ENCODE measurements at places on chromosomes 6 and 20.

- DNase-seq = no peak
Observed at GRCh38 chr20:54122681-54123586, 50.9 kb downstream of the CYP24A1 start.

DNA sequence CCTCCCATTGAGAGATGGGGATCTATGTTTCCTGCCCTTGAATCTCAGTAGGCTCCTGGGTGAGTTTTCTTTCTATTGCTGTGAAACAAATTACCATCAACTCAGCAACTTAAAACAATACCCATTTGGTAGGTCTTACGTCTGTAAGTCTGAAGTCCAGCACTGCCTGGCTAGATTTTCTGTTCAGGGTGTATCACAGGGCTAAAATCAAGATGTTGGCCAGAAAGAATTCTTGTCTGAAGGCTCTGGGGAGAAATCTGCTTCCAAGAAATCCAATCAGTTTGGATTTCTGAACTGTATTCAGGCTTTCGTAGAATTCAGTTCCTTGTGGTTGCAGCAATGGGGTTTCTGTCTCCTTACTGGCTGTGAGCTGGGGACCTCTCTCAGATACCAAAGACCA, 99.6 kb upstream of the SLC24A3 start:
- DNase-seq = no peak

DNA sequence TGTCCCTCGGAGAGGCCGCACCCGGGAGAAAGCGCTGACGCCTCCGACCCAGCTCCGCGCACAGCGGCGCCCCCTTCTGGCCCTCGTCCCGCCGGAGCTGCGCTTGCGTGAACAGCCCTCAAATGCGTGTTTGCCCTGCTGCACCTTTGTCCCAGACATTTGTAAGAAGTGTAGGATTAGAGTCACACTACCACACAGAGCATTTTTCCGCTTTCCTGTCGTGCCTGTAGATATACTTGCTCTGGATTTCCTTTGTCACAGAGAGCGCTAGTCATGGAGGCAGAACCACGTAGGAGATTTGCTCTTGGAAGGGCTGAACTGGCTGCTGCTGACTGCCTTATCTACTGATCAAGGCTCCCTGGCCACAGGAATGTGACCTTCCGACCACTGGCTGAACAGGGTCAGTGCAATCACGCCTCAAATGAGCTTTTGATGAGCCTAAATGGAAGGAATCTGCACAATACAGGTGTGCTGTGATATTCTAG, 62.3 kb downstream of the PAX1 start:
- DNase-seq = peak; percentile 3

- no peak for DNase-seq
Observed at GRCh38 chr6:92690997-92691599, 728.3 kb downstream of the EPHA7 start.

DNA sequence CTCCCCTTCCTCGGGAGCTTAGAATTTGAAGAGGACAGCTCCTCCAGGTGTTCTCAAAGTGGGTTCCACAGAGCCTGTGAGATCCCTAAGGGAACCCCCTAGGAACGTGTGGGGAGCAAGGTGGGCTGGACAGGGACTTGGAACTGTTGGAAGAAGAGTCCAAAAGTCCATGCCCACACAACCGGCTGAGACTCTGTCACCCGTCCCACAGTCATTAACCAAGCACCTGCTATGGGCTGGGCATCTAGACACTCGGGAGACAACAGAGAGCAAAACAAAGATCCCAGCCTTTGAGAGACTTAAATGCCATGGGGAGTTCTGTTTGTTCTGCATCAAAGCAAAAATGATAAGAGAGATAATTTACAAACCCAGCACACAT, 51.9 kb upstream of the SAYSD1 start:
- no peak for DNase-seq

DNA sequence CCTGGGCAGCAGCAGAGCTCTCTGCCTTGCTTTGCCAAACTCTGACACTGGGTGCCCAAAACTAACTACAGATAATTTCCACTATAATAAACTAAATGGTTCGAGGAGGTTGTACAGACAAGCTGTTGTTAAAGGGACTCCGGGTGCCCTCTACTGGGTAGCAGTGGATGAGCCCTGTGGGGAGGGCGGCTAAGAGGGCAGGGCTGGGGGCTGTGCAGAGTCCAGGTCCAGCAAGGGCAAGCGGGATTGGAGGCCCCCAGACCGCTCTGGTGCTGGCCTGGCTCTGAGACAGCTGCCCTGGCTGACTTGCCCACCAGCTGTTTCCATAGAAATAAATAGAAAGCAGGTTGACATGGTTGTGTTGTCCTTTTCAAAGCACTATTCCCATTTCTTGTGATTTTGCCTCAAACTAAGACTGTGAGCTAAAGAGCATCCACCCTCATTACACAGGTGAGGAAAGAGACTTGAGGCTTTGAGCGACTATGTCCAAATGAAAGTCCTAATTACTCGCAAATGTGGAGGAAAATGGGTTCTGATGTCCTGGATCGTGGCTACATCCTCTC, 167.6 kb upstream of the CST7 start:
- peak; percentile 52 for DNase-seq

DNA sequence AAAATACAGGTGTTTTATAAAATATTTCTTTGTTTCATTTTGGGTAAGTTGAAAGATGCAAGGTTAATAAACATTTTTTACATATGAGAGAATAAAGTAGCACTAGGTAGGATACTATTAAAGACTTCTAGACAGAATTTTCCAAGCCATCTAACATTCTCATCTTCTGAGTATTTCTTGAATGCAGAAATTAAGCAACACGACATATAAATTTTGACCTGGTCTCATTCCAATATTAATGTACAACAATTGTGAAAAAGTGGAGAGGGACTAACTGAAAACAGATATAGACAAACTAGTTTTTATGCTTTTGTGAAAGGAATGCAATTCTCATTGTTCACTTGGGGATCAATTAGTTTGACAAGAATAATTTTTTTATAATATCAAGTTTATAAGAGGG, 11.5 kb upstream of the FOXO3 start:
- DNase-seq = no peak

DNA sequence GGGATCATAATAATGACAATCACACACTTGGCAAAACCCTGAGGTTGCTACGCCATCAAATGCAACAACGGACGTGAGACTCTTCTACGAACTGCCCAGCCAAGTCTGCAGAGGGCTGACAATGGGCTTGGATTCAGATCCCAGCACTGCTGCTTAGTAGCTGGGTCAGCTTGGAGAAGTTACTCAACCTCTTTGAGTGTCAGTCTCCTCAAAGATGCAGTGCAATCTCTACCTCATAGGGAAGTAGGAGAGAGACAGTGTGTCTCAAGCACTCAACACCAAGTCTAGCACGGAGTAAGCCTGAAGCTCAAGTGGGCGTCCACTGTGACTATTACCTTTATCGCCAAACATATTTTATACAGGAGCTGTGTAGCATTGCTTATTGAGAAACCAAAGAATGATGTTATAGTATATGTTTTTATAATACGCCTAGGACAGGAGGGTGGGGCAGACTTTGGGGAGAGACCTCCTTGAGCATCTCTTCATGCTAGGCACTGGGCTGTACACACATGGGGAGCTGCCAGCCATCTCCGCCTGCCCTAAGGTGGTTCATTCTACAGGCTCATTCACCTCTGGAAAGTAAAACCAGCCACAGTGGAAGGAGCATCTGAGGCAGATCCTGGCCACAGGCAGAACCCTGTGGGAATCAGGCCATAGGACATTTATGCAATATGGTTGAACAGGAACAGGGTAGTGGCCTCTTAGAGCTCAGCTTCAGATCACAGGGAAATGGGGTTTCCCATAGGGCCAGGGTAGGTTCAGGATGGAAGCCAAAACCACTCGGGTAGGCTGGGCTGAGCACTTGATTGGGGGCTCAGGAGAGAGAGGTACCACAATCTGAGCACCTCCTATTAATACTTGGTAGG, 160.2 kb downstream of the MRPL14 start:
- DNase-seq = peak; percentile 41

DNA sequence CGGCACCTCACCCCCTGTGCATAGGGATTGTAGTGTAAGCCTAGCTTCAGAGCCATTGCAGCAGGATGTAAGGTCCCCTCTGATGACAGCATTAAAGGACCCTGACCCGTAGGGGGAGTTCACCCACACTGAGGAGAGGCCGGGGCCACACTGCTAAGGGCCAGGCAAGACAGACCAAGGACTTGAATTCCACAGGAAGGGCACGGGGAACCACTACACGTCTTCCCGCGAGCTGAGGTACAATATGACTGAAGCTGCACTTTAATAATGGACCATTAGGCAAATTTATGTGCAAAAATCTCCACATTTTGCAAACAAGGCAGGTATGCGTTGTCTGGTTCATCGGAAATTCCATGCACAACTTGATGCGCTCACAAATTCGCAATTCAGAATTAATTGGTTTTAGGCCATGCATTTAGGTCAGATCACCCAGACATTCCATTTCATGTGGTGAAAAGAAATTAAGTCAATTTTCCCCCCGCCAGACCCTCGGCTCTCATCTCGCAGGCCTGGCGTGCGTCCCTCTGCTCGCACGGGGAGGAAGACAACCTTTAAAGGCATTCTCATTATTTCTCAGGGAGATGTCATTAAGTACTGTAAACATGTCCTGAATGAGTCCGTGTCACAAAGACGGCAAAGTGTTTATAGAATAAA, 111.8 kb downstream of the FOXA2 start:
- no peak for DNase-seq
